Stimulated activated CD4-positive, alpha-beta T cell treated with anti-CD3 and anti-CD28 coated beads, Interleukin-12 subunit alpha, Interleukin-12 subunit beta, amount 100 ng/mL, for 4 hours (primary cell): ENCODE measurements at places on chromosomes 5 and 9.

- no peak for DNase-seq
These were observed 245.4 kb downstream of the RAB3C start for GRCh38 chr5:58828258-58828657.

DNA sequence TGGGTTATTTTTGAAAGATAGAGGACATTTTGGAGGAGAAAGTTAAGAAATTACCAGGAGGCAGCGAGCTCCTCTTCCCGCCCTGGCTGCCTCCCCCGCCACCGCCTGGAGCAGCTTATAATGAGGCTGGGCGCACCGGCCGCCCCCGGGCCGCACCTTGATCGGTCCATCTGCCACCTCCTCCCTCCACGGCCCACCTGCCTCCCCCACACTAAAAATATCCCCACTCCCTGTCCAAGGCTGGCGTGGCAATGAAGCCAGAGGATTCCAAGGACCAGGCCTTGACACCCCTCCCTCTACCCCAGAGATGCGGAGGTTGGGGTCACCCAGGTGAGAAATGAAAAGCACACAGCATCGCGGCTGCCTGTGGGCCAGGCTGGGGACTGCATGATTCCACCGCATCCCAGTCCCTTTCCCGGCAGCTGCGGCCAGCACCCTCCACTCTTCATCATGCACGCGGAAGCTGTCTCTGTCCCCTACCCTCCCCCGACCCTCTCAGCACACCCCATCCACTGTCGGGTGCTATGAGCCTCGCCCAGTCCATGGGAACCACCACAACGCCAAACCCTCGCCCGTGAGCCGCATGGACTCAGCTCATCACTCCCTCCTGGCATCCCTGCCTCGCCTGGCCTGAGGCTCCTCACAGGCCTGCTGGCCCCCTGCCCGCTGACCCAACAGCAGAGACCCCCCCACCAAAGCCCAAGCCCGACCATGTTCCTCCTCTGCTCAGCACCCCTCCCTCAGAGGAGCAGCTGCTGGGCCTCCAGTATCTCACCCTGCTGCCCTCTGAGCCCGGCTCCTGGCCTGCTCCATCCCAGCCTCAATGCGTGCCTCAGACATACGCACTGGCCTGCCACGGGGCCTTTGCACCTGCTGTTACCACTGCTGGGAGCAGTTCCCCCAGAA, 50.0 kb downstream of the SARDH start:
- DNase-seq = no peak

- DNase-seq = no peak
These were observed 458 bp downstream of the PRSS3 start for GRCh38 chr9:33795819-33796218.

DNA sequence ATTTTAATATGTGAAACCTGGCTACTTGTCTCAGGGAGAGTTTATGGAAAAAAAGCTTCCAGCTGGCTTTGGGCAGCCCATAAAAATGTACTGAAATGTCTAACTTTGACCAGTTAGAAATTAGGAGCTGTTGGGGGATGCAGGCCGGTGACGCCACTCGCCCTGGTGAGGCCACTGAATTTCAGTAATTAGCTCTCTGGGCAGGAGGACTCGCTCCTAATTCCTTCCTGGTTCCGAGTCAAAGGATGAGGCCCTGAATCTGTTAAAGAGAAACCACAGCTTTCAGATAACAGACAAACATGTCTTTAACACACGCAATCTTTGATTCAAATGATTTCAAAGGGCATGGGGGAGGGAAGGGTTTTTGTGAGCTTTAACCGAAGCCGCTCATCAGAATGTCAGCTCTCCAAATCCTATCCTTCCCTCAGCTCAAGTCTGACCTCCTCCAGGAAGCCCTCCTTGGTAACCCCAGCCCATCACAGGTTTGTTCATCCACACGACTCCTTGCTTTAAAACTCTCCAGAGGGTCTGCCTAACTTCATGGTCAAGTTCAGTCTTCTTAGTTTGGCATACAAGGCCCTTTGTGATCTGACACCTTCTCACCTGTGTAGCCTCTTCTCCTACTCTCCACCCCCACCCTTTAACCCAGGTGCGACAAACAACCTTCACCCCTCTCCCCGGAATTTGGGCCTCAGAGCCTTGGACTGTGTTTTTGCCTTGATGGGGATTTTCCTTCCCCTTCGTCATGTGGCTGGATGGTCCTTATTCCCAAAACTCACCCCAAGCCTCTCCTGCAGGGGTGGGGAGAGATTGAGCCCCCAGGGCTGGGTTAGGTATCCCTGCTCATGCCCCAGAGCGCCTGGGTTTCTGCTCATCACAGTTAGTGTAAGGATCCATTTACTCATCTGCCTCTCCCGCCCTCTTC, 13.6 kb upstream of the PHF19 start:
- DNase-seq = no peak

GRCh38 chr9:127154390-127155191, 32.2 kb upstream of the ANGPTL2 start:
- DNase-seq = no peak

DNA sequence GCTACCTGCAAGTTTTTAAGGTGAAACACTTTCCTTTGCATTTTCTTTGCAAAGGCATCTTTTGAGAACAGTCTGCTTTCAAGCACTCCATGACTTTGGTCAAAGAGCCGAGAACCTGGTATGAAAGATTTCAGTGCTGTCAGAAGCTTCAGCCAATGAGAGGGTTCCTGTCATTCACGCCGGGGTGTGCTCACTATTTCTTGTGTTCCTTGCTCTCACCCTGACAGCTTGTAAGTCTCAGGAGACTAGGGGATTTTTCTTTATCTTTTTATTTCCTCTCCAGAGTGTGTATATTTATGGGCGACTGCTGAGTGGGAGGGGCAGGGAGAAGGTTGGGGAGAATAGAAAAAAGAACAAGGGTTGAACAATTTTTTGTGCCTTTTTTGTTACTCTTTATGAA, 334.0 kb downstream of the PSAT1 start:
- DNase-seq = no peak

DNA sequence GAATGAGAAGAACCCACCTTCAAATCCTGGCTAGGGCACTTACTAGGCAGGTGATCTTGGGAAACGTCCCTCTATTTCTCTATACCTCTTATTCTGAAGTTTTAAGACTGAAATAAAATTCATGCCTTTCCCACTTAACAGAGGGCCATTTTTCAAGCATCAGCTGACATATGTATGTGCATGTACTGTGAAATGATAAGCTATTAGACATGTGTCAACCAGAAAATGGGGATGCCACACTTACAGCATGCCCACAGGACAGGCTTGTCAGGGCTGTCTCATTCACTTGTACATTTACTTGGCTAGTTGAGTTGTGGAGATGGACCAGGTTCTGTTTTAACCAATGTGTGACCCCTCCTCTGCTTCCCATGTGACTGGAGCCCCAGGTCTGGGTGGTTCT, 78.5 kb downstream of the C9orf152 start:
- DNase-seq = no peak

GRCh38 chr9:22449719-22450118, 3.1 kb downstream of the DMRTA1 start:
- no peak for DNase-seq

DNA sequence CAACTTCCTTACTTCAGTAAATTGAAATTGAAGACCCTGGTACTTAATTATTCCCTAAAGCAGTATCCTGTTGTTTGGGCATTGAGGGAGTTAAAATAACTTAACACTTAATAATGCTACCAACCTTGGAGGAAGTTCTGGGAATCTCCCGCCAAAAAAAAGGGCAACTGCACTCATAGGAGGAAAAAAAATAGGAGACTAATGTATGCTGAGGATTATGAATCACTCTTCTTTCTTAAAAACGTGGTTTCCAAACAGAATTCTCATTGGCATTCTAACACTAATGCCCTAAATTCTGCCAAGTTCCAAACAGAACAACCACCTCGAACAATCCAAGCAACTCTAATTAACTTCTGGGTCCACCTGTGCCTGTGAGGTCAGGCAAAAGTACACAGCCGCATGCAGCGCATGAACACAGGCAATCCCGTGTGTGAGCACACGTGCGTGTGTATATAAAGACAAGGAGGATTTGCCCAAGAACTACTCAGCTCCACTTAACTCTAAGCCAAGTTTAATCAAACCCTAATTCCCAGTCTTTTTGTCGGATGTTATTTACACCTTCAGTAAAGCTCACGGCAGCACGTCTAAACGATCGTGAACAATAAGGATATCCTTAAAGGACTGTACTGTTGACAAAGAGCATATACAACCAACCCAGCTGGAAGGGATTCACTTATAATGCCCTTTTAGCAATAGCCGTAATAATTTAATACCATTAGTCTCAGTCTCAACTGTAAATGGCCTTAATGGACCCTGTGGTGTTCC, 78.4 kb downstream of the EBF1 start:
- DNase-seq = no peak

- DNase-seq = no peak
These were observed 614.5 kb downstream of the MAT2B start for GRCh38 chr5:164119806-164120447.

- no peak for DNase-seq
These were observed 16.7 kb upstream of the ZNF131 start for GRCh38 chr5:43104057-43104456.

DNA sequence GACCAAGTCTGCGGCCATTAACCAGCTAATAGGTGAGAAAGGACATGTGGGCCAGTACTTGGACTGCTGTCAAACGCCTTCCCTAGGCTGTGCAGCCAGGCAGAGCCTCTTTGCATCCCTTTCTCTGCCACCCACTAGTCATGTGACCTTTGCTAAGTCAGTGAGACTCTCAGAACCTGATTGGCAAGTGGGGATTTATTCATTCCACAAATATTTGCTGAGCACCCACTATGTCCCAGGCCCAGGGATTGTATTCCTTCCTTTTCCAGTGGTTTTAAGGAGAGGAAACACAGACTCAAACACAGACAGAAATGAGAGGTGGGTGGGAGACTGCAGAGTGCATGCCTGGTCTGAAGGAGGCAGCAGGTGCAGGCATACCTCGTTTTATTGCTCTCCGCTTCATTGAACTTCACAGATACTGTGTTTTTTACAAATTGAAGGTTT, 71.6 kb upstream of the GALNT10 start:
- DNase-seq = no peak

GRCh38 chr9:5459289-5459829, 9.0 kb downstream of the CD274 start:
- no peak for DNase-seq

DNA sequence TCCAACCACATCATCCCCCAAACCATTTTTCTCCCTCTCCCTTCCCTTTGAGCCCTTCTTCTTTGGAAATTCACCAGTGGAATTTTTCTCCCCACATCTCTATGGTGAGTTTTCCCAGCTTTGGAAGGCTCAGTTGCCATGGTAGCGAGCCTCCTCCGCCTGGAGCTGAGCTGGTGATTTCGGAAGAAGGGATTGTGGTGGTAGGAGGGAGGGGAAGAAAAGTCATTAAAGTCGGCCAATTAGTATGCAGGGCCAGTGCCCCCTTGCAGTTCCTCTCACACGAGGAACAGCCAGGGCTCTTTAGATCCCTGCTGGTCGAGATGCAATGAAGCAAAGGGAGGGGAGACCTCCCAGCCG, 322.0 kb downstream of the NTRK2 start:
- no peak for DNase-seq

- no peak for DNase-seq
These were observed 91.5 kb downstream of the ASTN2 start for GRCh38 chr9:117323390-117323789.

DNA sequence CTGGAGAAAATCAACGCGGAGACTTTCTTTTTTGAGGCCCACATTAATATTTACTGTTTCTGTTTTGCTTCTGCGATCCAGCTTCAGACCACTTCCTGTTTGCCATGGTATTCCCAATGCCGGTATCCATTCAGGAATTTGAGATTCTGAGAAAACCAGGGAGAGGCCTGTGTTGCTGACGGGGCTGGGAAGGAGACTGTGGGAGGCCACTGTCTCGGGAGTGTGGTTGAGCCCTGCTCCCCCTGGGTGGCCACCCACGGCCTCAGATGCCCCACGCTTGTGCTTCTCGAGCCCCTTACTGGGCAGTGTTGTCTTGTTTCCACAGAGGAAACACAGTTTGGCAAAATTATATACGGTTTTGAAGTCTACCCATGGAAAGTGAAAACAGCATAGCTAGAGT, 403.6 kb upstream of the IRX2 start:
- DNase-seq = no peak

DNA sequence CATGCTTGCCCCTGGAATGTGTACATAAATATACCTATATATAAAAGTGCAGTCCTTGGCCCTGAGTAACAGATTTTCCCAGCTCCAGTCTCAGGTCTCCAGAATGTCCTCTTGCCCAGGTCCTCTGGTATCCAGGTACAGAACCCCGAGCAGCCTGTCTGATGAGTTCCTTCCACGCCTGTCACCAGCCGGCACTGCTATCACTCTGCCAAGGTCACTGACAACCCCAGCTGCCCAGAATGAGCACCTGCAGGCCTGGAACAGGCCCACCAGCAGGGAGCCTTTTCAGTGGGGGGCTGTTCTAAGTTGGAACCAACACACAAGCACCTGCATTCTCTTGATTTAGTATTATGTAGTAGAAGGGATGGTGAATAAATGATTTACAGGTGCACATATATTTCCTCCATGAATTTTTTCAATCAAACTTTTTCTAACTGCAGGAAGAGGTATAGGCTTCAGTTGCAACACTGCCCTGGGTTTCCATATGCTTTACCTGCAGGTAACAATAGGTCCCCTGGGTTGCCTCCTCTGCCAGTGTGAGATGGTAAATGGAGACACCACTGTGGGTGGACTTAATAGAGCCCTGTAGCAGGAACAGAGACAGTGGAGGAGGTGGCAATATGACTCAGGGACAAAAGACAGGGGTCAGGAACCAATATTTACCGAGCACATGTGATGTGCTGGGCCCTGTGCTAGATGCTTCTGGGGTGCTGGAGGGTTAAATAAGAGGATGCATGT, 291.9 kb downstream of the SPOCK1 start:
- no peak for DNase-seq

DNA sequence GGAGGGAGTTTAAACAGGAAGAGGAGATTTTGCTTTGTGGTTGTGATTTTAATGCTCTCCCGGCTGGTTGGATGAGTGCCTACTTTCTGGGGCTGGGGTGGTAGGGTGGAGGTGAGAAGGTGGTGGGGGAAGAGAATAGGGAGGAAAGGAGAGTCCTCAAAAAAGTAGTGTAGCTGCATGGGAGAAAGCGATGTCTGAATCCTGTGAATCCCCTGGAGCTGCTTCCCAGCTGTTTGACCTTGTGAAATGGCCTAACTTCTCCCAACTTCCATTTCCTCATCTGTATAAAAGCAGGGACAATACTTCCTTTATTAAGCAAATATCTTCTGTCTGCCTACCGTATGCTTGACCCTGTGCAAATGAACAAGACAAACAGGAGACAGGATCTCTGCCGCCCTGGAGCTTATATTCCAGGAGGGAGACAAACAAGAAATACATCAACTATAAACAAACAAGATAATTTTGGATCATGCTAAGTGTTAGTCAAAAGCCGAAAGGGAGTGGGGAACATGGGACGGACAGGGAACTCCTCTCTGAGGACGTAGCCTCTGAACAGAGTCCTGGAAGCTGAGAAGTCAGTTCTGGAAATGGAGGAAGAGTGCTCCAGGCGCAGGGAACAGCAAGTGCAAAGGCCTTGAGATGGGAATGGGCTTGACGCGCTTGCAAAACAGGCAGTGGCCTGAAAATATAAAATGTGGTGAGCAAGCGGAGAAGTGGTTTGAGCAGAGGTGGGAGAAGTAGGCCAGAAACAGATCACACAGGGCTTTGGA, 103.5 kb downstream of the SPRY4 start:
- DNase-seq = no peak

- no peak for DNase-seq
These were observed 10.7 kb upstream of the SLC6A7 start for GRCh38 chr5:150179019-150179620.

- no peak for DNase-seq
These were observed 84.1 kb upstream of the SPATA31D4 start for GRCh38 chr9:81844131-81844567.
